ENCODE measurements at places on chromosomes 5 and 9. TPM values are rescaled to one million over a fixed set of nuclear protein-coding genes. Genes with fewer than 3 reads are reported as not detected.

The NTNG2 gene
- 0.65 TPM for polyA plus RNA-seq

DNA sequence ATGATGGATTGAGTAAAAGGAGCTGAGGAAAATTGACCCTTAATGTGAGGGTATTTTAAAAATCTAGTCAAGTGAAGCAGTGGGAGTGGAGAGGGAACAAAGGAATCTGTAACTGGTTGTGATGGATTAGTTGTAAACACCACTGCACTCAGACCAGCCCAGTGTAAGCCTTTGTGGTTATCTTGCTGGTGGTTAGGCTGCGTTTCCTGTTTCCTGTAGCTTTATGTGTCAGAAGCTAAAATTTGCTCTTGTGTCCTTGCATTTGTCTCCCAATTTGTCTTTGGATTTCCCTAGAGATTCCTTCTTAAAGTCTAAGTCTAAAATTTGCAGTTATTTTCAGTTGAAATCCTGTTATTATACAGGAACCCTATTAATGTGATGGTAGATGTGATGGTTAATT, 6.3 kb downstream of the IFNA21 start:
- H3K4me1 ChIP-seq, result no peaks in the 10 kb centered on the region
- H3K4me3 ChIP-seq, result no peak overlapping the region
- no peak for DNase-seq
- H3K36me3 ChIP-seq, result no peaks in the 10 kb centered on the region

DNA sequence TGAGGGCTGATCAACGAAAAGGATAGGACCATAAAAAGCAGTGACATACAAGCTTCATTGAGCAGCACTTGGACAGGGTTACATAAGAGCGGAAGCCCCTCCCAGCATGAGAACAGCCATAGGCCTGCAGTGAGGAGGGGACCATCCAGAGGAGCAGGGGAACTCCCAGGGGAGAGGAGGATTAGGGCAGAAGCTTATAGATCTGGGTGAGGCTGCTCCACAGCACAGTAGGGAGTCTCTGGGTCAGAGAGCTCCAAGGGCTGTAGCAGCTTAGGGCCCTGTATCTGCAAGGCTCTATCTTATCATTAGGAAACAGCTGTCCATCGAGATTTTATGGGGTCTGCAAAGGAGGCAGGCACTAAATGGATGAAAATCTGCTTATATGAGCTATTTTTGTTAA, 186.6 kb downstream of the DOCK8 start:
- H3K4me3 ChIP-seq, result no peak overlapping the region
- H3K4me1 ChIP-seq, result no peaks in the 10 kb centered on the region
- no peak for DNase-seq
- H3K27ac ChIP-seq, result no peak overlapping the region

The CNTFR gene
- polyA plus RNA-seq, result 27.0 TPM

GRCh38 chr9:133742849-133743444, 4.8 kb upstream of the SARDH start:
- no peaks in the 10 kb centered on the region for H3K27me3 ChIP-seq
- peak; percentile 57 for DNase-seq
- no peak overlapping the region for H3K4me3 ChIP-seq
- H3K36me3 ChIP-seq, result no peaks in the 10 kb centered on the region
